ENCODE measurements at places on chromosomes 7 and 10. TPM values are rescaled to one million over a fixed set of nuclear protein-coding genes. Genes with fewer than 3 reads are reported as not detected.

The AGAP5 gene
- total RNA-seq = 3.7 TPM

The CCL24 gene
- total RNA-seq = not detected

DNA sequence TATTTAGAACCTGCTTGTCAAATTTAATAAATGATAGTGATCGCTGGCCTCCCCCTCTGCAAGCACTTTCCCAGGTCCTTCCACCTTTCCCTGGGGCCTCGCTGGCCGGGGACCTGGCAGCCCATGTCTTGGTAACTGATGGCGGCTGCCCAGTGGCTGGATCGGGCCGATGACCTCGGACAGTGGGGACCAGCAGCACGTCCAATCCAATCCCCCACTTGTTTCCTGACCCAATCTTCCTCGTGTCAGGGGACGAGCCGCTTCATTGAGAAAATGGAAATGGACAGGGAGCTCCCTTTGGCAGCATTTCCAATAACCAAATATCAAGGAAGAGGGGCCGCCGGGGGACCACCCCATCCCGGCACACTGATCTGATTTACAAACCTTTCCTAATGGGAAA is 17.2 kb downstream of the EBF3 start:
- no peak for DNase-seq

GRCh38 chr7:148978091-148978490 is 50.2 kb downstream of the PDIA4 start:
- DNase-seq = no peak

DNA sequence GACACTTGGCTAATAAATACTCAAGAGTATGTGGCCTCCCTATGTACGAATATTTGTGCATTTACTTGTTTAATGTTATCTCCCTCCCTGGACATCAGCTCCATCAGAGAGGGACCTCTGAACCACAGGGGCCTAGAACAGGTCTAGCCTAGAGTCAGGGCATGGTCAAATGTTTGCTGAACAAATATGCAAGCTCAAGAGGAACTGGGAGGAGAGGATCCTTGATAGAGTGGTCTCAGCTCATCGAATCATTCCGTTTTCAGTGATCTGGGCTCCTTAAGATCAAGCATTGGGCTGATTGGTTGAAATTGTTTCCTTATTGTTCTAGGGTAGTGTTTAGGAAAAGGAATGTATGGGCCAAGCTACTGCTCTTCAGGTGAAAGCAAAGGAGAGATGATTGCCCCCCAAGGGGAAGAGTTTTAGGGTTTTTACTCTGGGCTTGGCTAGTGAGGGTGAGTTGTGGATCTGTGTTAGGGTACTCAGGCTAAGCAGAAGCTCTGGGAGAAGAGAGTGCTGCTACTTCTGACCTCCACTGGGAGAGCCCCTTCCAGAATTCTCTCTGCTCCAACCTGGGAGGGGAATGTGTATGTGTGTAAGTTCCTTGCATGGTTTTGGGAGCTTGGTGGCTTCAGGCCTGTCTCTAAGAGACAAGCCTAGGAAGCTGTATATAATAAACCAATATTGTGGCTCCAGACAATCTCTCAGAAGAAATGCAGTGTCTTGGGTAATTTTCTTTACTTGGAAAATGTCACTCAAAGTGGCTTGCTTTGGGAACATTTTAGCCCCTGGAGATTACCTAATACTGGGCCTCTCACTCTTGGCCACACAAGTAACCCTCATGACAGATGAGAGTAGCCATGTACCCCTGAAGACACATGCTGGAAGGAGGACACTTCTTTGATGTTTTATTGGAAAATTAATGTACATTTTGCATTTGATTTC is 110.0 kb downstream of the EMX2 start:
- DNase-seq = no peak

The SLC18A3 gene
- not detected for total RNA-seq

DNA sequence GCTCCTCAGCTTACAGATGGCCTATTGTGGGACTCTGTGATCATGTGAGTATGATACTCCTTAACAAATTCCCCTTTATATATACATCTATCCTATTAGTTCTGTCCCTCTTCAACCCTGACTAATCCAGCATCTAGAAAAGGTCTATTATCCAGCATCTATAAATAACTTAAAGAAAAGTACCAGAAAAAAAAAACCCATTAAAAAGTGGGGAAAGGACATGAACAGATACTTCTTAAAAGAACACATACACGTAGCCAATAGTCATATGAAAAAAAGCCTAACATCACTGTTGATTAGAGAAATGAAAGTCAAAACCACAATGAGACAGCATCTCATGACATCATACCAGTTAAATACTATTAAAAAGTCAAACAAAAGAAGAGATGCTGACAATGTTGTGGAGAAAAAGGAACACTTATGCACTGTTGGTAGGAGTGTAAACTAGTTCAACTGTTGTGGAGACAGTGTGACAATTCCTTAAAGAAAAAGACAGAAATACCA is 549.5 kb upstream of the GRM3 start:
- DNase-seq = no peak

The CUZD1 gene
- total RNA-seq = 0.43 TPM

The DOCK1 gene
- not detected for total RNA-seq

- DNase-seq = no peak
Measured at GRCh38 chr10:28036587-28036986, 37.7 kb upstream of the ODAD2 start.

DNA sequence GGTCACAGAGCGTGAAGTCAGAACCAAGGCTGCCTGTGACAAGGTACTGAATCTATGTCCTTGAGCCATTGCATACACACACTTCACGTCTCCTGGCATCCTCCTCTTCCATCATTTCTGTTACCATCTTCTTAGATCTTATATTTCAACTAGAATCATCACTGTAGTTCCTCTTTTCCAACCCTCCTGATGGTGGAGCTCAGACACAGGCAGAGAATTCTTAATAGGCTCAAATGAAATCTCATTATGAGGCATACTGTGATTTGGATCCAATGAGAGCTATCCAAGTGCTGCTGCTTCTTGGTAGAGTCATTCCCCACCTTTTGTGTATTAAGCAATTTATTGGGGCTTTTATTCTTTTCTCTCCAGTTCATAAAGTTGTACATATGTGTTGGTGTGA is 113.2 kb downstream of the CALCR start:
- DNase-seq = no peak

Data from CD8-positive, alpha-beta T cell (primary cell).